Glutamatergic neuron (in vitro differentiated cells): ENCODE measurements at places on chromosomes 4 and X. TPM values are rescaled to one million over a fixed set of nuclear protein-coding genes. Genes with fewer than 3 reads are reported as not detected.
A peak's percentile ranks its signal among the peaks of the same experiment; 100 is the strongest.

The ZNF711 gene
- 41.9 TPM for total RNA-seq

The PPEF2 gene
- total RNA-seq: not detected

The CCNA2 gene
- 8.9 TPM for total RNA-seq

The GC gene
- total RNA-seq: not detected

The PDE6B gene
- 2.3 TPM for total RNA-seq

The ACOX3 gene
- total RNA-seq: 23.8 TPM

DNA sequence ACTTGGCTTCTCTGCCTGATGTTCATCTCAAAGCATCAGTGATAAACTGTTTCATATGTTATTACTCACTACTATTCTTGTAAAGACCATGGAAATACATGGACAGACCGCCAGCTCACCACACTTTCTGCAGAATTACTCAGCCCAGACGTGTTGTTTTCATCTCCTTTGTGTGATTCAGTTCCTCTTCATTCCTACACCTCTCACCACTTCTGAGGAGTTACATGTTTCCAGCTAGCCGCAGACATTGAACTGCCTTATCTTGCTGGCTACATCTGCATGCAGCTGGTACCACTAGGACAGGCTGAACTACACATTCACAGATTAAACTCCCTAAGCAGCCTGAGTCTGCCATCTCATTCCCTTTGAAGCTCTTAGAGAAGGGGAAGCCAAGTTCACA lies 443.2 kb upstream of the FGF16 start:
- DNase-seq: no peak

DNA sequence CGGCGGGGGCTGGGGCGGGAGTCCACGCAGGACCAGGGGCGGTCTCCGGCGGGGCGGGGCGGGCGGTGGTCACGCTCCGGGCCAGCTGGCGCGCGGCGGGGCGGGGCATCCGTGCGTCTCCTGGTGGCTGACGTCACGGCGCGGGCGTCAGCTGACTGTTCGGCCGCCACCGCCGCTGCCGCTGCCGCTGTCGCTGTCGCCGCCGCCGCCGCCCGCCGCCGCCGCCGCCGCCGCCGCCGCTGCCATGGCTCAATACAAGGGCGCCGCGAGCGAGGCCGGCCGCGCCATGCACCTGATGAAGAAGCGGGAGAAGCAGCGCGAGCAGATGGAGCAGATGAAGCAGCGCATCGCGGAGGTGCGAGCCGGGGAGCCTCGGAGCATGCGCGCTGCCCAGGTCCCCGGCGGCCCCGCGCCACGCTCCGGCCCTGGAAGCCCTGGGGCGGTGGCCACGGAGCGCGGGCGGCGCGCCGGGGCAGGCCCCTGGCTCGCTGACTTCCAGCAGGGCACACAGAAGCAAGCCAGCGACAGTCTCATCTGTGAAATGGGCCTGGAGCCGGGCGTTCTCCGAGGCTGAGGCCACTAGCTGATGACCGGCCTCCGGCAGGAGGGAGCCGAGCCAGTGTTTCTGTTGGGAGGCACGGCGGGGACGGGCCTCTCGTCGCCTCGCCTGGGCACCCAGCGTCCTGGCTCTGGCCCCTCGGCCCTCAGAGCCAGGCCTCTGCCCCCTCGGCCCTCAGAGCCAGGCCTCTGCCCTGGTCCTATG lies at the start of gene FAM50A:
Gene FAM50A (plus strand): TSS at position 150 of the 763 bp plus-strand sequence. CDS start 95 bp downstream, at position 245.
- peak; percentile 81 for DNase-seq

DNA sequence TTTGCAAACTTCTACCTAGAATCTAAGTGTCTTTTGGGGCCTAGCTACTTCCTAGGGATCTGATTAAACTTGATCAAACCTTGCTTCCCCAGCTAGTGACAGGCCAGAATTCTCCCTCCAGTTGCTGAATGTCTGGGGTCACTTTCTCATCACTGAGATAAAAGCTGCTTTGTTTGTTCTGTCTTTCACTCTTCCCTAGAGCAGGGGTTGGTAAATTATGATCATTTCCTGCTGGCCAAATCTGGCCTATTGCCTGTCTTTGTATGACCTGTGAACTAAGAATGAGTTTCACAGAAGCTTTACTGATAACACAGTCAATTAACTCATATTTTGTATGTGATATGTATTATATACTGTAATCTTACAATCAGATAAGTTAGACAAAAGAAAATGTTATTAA lies 157.8 kb upstream of the AADAT start:
- DNase-seq: no peak

DNA sequence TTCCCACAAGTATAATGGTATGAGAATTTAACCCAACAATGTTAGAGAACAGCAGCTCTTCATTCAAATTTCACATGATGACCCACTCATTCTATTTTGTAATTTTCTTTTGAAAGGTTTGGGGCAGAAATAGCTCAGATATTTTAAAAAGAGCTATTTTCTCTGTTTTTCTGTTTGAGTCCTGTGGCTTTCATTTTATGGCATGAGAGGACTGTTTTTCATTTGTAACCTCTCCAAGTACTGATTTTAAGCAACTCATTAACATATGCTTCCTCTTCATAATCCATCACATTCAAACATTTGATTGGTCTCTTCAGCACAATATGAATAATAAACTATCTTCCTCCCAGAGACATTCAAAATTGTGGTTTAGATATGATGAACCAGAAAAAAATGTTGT lies 129.0 kb upstream of the TEX13A start:
- DNase-seq: no peak

DNA sequence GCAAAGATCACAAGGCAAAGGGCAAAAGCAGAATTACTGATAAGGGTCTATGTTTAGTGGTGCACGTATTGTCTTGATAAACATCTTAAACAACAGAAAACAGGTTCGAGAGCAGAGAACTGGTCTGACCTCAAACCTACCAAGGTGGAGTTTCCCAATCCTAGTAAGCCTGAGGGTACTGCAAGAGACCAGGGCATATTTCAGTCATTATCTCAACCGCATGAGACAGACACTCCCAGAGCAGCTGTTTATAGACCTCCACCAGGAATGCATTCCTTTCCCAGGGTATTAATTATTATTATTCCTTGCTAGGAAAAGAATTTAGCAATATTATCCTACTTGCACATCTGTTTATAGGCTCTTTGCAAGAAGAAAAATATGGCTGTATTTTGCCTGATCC lies 51.5 kb downstream of the NPNT start:
- no peak for DNase-seq

- DNase-seq: peak; percentile 53
Measured at GRCh38 chrX:111823128-111823527, 52.9 kb upstream of the TRPC5OS start.

DNA sequence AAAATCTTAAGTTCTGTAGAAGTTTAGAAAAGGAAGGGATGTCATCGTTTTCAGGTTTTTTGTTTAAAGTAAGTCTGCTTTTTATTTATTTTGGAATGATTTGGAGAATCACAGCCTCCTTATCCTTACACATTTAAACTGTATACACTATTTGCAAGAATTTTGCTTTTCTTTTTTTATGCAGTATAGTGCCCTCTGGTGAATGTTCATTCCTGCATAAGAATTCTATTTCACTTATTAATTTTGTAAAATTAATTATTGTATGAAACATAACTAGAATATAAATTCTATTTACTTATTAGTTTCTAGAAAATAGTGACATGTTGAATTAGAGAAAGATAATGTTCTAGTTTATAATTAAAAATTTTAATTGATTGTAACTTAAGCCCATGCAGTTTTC lies 44.6 kb downstream of the DACH2 start:
- no peak for DNase-seq

DNA sequence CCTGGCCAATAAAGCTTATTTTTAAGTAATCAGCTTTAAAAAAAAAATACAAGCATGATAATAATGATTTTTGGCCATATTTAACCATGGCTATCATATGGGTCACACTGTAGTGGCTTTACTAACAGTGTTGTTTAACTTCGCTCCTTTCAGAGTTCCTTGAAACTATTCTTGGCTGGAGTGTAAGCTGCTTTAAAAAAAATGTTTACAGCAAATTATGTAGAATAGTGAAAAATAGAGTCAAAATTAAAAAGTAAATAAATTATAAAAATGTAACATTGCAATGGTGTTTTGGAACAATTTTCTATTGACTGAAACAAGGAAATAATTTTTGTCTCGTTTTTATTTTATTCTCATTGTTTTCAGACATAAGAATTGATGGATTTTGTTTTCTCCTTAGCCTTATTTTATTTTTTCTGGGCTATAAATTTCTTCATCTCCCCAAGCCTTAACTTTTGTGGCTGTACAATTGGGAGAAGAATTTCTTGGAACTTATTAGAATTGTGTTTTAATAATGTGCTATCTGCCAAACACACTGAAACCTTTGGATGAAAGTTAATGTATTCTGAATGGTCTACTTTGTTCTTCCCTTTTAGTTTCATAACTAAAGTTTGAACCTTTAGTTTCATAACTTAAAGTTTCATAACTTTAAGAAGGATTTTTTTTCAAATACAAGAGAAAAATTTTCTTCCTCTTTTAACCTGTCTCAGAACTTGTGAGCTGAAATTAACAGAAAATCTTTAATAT lies 182.0 kb downstream of the ARHGAP24 start:
- no peak for DNase-seq

GRCh38 chr4:144589512-144589911 lies 56.4 kb upstream of the HHIP start:
- DNase-seq: no peak

DNA sequence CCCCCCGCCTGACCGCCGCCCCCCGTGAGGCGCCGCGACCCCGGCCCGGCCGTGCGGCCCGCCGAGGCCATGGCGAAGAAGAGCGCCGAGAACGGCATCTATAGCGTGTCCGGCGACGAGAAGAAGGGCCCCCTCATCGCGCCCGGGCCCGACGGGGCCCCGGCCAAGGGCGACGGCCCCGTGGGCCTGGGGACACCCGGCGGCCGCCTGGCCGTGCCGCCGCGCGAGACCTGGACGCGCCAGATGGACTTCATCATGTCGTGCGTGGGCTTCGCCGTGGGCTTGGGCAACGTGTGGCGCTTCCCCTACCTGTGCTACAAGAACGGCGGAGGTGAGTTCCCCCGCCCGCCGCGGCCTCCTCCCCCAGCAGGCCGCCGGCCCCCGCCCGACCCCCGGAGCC lies 780 bp downstream of the SLC6A8 start:
- DNase-seq: no peak

- DNase-seq: no peak
Measured at GRCh38 chr4:40837094-40837870, 87.5 kb downstream of the NSUN7 start.

- no peak for DNase-seq
Measured at GRCh38 chr4:95857761-95858160, 17.9 kb downstream of the PDHA2 start.
